ENCODE measurements at places on chromosomes 7 and 10.

DNA sequence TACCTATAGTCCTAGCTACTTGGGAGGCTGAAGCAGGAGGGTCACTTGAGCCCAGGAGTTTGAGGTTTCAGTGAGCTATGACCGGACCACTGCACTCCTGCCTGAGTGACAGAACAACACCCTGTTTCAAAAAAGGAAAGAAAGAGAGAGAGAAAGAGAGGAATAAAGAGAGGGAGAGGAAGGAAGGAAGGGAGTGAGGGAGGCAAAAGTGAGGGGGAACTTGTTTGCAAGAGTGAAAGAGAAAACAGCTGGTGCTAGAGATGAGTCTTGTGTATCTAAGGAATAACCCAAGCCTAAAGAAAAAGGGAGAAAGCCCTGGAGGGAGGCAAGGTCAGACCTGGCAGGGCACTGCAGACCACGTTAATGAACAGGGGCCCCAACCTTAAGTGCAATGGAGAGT lies 4.8 kb upstream of the NT5C2 start:
- DNase-seq: peak; percentile 69

GRCh38 chr10:84551437-84552120 lies 223.2 kb downstream of the CCSER2 start:
- no peak for DNase-seq

GRCh38 chr7:134351424-134351823 lies 34.7 kb upstream of the SLC35B4 start:
- no peak for DNase-seq

DNA sequence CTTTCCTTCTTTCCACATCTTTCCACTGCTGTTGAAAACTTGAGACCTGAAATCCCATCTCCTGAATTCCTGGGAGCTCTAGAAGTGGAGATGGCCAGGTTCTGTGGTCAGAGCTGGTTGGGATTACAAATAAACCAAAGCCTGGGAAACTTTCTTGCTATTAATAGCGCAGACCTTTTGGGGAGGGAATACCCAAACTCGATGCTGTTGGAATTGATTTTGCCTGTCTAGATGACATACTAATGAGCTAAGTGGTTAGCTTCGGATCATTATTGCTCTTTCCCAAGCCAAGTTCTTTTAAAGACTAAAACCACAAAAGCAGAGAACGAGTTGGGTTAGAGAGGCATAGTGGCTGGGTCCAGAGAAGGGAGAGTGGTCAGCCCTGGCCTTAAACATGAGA lies 76.6 kb downstream of the TCF7L2 start:
- DNase-seq: no peak

DNA sequence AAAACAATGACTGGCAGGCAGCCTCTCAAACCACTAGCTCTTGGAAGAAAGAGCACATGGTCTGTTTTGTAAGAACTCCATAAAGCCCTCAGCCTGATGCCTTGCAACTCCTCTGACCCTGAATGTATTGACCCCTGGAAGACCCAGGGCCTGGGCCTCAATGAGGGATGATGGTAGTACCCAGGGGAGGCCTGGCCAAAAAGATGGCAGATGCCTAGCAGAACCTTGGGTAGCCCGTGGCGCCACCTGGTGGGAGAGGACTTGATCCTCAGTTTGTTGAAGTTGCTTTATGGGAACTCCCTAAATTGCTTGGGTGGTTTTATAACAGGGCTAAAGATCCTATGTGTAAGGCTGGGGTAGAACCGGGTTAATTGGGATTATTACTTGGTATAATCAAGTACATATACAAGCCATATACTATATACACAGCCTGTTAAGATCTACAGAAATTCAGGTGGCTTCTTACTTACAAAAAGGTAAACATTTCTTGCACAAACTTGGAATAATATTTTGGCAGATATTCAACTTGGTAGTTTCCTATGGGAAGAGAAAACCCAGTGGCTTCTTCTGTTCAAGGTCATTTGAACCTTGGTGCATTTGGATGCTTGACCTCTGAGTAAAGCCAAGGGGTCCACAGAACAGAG lies 95.8 kb upstream of the CACUL1 start:
- DNase-seq: peak; percentile 95

DNA sequence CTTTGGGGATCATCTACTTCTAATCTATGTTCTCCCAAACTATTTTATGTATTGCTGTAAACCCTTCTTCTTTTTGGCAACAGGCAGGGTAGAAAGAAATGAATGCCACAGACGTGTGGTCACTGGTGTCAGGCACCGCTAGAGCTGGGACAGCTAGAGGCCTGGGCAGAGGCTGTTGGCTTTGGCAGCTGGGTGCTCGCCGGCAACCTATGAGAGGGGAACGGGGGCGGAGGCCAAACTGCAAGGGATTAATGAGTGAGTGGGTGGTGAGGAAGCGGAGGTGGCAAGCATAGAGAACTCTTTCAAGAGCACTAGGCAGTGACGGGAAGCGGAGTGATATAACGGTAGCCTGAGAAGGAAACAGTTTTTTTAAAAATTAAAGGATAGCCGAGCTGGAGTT lies 78.5 kb downstream of the CREB5 start:
- DNase-seq: no peak

DNA sequence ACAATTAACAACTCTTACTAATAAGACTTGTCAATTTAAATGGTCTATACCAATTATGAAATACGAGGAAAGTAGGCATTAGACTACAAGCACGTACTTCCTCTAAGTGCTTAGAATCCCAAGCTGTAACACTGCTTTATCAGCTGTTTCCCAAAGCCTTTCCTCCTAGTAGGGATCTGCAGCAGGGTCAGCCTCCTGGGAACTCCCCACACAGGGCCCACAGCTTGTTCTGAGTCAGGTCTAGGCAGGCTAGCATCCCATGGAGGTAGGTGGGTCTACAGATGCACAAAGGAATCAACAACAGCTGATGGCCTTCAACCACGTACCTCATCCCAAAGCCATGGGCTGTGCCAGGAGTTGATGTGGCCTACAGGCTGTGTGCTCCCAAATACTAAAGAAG lies 14.7 kb downstream of the MMS19 start:
- DNase-seq: peak; percentile 69

All from suppressor macrophage treated with lipopolysaccharide for 1 hour (primary cell).